HT1080 (cell line): ENCODE measurements at places on chromosomes 7 and 10. TPM values are rescaled to one million over a fixed set of nuclear protein-coding genes. Genes with fewer than 3 reads are reported as not detected.

FBH1 gene
- total RNA-seq, result 66.5 and 77.0 TPM in 2 replicates

ABCC2 gene
- total RNA-seq, result 0.80 and 0.90 TPM in 2 replicates

GRCh38 chr7:93298671-93299070 lies 66.5 kb downstream of the VPS50 start:
- no peak for DNase-seq

DNA sequence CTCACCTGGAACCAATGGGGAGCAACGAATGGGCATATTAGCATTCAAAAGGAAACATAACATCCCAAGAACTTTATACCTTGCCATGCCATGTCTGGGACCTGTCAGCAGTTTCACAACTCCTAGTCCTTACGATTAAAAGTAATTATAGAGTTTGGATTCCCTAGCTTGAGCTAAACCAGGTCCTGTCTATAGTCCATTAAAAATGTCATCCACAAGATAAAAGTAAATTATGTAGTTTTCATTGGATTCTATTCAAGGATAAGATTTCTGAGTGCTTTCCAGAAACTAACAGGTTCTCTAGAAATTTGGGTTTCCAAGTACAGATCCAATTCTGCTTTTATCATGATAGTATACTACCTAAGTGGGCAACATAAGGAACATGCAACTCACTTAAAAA lies 163.6 kb upstream of the PTN start:
- DNase-seq, result no peak

GRCh38 chr10:351770-352334 lies 216.6 kb downstream of the ZMYND11 start:
- DNase-seq, result no peak
